ENCODE measurements at places on chromosomes 11 and 22.
A peak's percentile ranks its signal among the peaks of the same experiment; 100 is the strongest.

- no peak for DNase-seq
These were observed 61.9 kb upstream of the BARX2 start for GRCh38 chr11:129313541-129314297.

GRCh38 chr22:20116376-20116950, 559 bp downstream of the RANBP1 start:
- peak; percentile 55 for DNase-seq

- DNase-seq: peak; percentile 55
These were observed 391.5 kb downstream of the CADM1 start for GRCh38 chr11:115112754-115113153.

DNA sequence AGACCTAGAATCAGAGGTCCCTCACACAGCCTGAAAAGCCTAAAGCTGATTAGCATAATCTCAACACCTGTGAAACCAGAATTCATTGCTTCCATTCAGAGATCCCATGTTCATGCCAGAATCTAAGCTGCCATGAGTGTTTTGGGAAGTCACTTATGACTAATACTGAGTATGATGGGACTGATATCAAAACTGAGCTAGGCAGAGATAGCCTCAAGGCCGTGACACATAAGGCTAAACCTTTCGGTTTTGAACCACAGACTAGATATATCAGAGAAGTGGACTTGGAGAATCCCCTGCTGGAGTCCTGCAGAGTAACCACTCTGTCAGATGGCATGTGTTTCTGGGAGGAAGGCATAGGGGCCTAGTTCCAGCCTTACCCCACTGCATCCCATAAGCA, 23.1 kb upstream of the GLYATL2 start:
- DNase-seq: no peak

DNA sequence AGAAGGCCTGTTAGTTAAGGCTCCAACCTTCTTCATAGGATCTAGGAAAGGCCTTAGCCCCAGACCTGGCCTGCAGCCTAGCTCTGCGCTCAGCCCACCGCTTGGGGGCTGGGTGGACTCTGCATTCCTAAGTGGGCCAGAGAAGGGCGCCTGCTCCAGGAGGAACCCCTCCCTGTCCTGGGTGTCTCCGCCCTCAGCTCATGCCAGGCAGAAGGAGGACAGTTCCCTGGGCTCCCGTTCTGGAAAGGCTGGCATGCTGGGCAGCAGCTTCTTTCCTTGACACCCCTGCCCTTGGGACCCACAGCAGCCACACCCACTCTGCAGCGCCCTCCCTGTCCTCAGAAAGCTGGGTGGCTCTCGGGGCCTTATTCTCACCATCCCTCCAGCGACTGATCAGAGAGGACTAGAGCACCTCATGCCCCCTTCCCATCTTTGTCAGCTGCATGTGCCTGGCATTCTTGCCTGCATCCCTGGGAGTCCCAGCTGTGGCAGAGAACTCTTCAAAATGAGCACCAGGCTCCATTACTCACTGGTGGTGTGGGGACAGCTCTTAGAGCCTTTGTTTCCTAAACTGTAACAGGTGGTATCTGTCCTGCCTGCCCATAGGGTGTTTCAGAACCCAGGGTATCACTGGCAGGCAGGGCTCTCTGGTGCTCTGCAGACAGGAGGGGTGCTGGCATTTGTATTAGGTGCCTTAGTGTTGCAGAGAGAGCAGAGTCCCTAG, 20.3 kb upstream of the MYRF start:
- no peak for DNase-seq

DNA sequence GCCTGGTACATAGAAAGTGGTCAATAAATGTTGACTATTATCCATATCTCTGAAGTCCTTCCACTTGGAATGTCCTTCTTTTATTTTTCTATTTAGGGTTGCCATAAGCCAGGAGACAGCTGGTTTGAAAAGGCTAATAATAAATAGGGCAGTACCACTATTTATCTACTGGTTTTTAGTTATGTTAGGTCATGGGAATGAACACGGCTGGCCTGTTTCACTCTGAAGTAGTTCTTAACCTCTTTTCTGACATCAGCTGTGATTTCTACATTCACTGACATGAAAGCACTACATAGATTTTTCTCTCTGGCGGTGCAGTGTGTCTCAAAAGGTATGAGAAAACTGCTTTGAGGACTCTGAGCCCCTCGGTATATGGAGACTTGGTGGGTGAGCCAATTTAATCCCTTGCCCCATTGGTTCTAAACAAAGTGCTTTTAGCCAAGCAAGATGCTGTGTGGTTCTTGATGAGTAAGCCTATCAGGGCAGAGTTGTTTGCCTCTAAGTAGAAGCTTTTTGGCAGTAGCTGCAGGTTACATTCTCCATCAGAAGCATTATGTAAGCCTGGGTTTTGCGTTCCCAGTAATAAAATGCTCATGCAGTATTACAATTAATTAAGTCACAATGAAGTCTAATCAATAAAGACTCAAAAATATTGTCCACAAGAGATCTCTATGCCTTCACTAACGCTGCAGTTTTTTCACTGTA, 48.7 kb upstream of the APOA1 start:
- DNase-seq: peak; percentile 14

GRCh38 chr11:27211370-27212127, 151.5 kb downstream of the CCDC34 start:
- DNase-seq: peak; percentile 34

- DNase-seq: no peak
These were observed 69.7 kb downstream of the RPS6KA4 start for GRCh38 chr11:64428693-64429092.

- DNase-seq: no peak
These were observed 354.0 kb upstream of the CCDC90B start for GRCh38 chr11:83639995-83640758.

GRCh38 chr11:68939583-68940555, 36.2 kb downstream of the IGHMBP2 start:
- DNase-seq: no peak

GRCh38 chr11:123443851-123444623, 14.0 kb downstream of the GRAMD1B start:
- no peak for DNase-seq

DNA sequence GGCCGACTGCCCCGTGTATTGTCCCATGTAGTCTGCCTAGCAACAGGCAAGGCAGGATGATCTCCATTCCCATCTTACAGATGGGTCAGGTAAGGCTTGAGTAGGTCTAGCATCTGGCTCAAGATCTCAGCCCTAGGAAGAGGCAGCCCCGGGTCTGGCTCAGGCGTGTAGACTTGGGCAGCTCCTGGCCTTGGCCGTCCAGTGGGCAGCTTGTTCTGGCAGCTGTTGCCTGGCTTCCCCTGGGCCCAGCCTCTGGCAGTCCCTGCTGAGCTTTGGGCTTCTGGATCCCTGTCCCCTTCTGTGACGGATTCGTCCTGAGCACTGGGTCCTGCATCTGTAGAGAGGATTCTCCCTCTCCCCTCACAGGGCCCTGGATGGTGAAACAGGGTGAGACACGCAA, 72.4 kb downstream of the MPPED1 start:
- no peak for DNase-seq

GRCh38 chr22:22593964-22594656, 35.0 kb upstream of the PRAME start:
- DNase-seq: peak; percentile 72

GRCh38 chr11:64130618-64131017, 35.3 kb downstream of the MACROD1 start:
- peak; percentile 39 for DNase-seq

- no peak for DNase-seq
These were observed 143.0 kb downstream of the ELP4 start for GRCh38 chr11:31652528-31652927.

DNA sequence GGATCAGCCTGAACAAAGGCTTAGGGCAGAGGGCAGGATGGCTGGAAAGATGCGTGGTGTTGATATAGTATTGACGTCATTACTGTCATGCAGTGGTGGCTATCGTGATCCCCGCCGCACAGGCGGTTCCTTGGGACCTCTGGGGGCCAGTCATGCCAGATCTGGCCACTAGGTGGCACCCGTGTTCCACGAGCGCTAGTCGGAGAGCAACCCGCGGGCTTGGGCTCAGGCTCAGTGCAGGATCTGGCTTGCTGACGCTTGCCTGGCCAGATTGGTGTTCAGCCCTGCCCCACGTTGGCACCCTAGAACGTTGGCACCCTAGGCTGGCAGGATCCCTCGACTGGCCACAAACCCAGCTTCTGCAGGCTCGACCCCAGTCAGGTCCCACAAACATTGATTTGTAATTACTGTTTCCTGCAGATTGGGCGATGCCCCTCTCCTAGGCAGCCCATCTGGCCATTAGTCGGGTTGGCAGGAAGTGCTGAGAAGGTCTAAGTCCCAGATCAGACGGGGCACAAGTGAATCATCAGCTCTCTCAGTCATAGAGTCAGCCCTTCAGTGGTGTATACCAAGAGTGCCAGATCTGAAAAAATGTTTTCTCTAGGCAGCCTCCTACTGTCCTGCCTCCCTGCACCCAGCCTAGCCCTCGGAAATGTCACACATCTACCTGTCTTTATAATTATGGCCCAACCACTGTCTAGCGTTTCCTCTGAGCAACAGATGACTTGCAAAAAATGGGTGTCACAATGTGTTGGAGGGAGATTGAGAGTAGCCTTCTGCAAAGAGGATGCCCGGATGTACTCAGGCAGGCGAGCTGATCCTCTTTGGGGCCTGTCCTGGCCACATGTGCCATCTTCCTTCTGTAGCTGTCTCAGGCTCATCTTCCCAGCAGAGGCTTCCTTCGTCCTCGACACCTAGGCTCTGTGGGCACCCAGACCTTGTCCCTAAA, 315.3 kb downstream of the TMEM135 start:
- peak; percentile 78 for DNase-seq

GRCh38 chr11:128424271-128424711, 163.1 kb downstream of the ETS1 start:
- DNase-seq: no peak

GRCh38 chr11:44936951-44937543, 13.6 kb downstream of the TP53I11 start:
- peak; percentile 88 for DNase-seq

GRCh38 chr11:66015936-66016792, 4.4 kb downstream of the CST6 start:
- no peak for DNase-seq

DNA sequence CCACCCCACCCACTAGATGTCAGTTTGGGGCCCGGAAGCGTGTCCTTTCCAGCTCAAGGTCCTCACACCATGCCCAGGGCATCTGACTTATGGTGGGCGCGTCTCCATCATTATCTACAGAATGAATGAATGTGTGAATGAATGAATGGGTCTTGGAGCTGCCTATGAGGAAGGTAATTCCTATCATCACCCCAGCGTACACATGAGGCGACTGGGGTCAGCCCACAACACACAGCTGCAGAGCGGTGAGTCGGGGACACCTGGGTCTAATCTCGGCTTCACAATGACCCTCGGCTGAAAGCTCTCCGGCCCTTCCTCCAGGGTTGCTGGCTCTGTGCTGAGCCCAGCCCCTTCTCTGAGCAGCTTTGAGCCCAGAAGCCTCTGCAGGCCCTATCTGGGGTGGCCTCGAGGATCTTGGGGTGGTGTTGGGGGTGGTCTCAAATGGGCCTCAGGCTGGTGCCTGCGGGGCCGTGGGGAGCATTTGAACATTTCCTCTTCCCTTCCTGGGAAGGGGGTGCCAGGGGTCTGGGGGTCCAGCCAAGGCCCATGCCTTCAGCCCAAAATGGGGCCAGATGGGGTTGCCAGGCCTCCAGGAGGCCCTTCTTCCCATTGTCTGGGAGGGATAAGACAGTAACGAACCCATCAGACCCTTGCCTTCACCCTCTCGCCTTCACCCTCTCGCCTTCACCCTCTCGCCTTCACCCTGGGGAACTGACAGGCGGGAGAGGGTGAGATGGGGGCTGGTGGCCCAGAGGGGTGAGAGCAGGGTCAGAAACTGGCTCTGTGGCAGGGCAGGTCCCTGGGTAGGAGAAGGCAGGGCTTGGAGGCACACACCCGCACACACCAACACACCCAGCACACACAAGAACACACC, 82.4 kb downstream of the MYEOV start:
- no peak for DNase-seq

DNA sequence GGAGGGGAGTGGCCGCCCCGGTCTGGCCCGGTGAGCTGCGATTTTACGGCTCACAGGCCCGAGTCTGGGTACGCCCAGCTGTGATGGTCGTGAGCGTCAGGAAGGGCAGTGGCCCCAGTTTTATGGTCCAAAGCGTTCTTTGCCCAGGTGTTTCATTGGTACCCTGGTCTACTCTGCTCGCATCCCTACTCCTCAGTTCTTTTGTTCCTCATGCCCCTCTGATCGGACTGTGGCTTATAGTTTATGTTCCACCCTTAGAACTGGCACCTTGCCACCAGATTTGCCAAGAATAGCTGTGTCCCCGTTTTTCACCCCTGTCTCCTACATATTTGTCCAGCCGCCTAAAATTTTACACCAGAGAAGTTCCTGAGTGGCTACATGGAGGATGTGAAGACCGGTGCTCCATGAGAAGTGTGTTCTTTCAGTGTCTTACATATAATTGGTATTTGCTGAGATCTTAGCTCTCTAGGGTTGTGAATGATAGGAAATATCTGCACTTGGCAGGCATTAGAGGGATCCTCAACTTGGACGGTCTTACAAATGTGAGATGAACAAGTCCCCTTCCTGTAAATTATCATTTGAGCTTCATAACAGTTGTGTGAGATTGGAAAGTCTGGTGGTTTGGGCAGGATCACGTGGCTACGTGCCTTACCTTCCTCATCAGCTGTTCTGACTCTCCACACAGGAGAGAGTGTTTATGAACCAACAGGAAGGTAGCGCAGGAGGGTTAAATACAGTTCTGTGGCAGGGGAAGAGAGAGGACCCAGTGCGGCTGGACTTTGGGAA, 1.1 kb downstream of the PANX1 start:
- no peak for DNase-seq

GRCh38 chr22:37775785-37776638, 31.7 kb upstream of the GCAT start:
- DNase-seq: no peak

- no peak for DNase-seq
These were observed 13.3 kb upstream of the RASL10A start for GRCh38 chr22:29328566-29329500.

- DNase-seq: no peak
These were observed at the start of gene TYMP for GRCh38 chr22:50529897-50530579. Gene TYMP (minus strand): TSS chr22:50530012. CDS start chr22:50529709, 303 bp downstream.
